ENCODE measurements at places on chromosomes 3 and 15.

- peak; percentile 64 for DNase-seq
These were observed 907 bp downstream of the PLXNA1 start for GRCh38 chr3:126983653-126984390.

- peak; percentile 56 for DNase-seq
These were observed 808 bp downstream of the BCL6 start for GRCh38 chr3:187744169-187745151.

- DNase-seq = no peak
These were observed 263.4 kb upstream of the TLE3 start for GRCh38 chr15:70361106-70361505.

- no peak for DNase-seq
These were observed 124.8 kb upstream of the TNIK start for GRCh38 chr3:171585039-171585438.

GRCh38 chr3:112381673-112382542, 49.0 kb downstream of the CD200 start:
- no peak for DNase-seq

GRCh38 chr3:134366221-134366927, 7.9 kb downstream of the AMOTL2 start:
- no peak for DNase-seq

DNA sequence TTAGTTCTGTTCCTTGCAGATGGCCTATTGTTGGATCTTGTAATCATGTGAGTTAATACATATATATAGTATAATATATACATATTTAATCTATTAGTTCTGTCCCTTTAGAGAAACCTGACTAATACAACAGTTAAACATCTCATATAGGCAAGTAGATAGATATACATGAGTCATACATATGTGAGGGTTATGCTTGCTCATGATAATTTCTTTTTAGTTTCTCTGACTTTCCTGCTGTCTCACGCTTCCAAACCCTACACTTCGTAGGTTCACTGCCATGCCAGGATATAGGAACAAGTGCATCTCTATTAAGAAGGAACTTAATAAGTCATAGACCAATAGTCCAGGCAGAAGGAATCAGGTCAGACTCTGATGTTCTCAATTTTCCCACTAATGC, 16.8 kb upstream of the CLDN16 start:
- no peak for DNase-seq

DNA sequence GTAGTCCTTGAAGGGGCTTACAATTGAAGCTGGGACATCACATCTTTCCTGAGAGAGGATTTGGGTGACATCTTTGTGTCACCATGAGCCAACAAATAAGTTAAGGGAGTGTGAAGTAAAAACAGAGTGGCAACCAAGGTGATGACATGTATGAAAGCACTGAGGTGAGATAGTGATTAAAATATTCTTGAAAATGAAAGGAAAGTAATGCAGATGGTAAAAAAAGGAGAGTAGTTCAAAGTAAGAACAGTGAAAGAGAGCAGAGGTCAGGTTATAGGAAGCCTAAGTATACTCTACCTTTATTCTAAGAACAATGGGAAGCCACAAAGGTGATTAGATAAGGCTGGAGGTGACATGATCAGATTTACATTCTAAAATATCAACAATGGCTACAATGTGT, 486.1 kb downstream of the DIPK2A start:
- DNase-seq = no peak

GRCh38 chr3:170992854-170993253, 33.7 kb downstream of the SLC2A2 start:
- no peak for DNase-seq

- no peak for DNase-seq
These were observed 5.1 kb downstream of the FAM43A start for GRCh38 chr3:194690501-194691372.

DNA sequence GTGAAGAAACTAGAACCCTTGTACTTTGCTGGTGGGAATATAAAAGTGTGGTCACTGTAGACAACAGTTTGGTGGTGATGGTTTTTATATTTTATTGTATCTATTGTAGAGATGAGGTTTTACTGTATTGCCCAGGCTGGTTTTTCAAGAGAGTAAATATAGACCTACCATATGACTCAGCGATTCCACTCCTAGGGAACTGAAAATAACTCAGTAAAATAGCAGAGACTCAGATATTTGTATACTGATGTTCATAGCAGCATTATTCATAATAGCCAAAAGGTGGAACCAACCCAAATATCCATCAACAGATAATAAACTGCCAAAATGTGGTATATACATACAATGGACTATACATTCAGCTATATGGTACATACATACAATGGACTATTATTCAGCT, 68.8 kb upstream of the IL12A start:
- DNase-seq = no peak

GRCh38 chr3:39205131-39205530, 12.7 kb upstream of the XIRP1 start:
- no peak for DNase-seq

GRCh38 chr3:73245459-73245858, 184.0 kb downstream of the EBLN2 start:
- DNase-seq = no peak

Data from stimulated activated CD4-positive, alpha-beta T cell treated with anti-CD3 and anti-CD28 coated beads, Interleukin-15, amount 100 ng/mL, for 24 hours (primary cell).